Inflammatory macrophage treated with lipopolysaccharide for 4 hours (primary cell): ENCODE measurements at places on chromosomes 12 and 14.
A peak's percentile ranks its signal among the peaks of the same experiment; 100 is the strongest.

DNA sequence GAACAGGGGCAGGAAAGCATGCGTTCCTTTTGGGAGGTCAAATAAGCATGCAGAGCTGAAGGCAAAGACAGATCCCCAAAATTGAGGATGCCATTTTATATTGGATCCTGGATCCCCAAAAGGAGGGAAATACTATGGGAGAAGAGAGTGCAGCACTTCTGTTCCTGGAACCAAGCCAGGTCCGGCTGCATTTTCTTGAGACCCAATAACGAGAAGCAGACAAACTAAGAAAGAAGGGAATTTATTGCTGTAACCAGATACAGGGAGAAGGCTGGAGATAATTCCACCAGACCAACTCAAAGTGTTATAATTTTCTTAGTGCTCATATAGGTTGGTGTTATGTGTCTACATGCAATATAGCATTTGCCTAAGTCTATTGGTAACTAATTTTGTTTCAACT, 60.8 kb downstream of the PDE6H start:
- DNase-seq = no peak

DNA sequence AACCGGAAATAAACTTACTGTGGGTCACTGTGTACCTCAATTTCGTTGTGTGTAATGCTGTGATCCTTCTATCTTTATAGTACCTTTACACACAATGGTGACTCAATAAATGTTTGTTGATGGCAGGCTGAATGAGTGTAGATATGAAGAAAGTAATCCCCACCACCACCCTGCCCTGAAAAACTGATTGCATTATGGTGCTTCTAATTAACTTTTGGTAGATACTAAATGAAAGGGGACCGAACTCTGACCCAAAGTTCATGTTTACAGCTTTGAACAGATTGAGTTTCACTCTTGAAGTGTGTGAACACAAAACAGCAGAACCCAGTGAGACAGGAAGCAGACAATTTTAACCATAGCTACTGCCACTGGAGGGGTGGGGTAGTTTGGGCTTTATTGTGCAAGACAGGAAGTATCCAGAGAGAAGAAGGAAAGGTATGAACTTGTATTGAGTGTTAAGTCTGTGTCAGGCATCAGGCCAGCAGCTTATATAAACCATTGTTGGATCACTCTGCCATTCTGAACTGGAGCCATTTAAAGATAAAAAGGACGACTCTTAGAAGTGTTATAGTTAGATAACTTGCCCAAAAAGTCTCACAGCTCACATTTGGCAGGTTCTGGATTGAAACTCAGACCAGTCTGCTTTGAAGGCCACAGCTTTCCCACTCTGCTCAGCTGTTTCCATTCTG, 197.0 kb upstream of the AMIGO2 start:
- peak; percentile 72 for DNase-seq

GRCh38 chr12:43104494-43104893, 447.5 kb downstream of the ADAMTS20 start:
- no peak for DNase-seq

- DNase-seq = peak; percentile 96
Observed at GRCh38 chr14:60989599-60989998, 8.6 kb downstream of the SLC38A6 start.

DNA sequence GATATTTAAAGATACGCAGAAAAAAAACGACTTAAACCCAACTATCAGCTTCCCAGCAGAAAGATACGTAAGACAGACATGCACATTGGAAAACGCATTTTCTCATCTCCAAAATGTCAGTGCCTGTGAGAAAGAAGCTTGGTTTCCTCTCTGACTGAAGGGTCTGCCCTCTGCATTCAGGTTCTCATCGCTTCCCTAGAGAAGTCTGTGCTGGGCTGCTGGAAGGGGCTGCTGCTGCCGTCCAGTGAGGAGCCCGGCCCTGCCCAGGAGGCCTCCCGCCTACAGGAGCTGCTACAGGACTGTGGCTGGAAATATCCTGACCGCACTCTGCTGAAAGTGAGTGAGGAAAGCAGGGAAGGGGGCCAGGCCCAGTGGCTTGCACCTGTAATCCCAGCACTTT, 4.7 kb upstream of the PFDN5 start:
- no peak for DNase-seq
